HT1080 (cell line): ENCODE measurements at places on chromosomes 1 and 21. TPM values are rescaled to one million over a fixed set of nuclear protein-coding genes. Genes with fewer than 3 reads are reported as not detected.

The TMEM82 gene
- not detected in 2 replicates for total RNA-seq

The NOS1AP gene
- total RNA-seq: 0.37 and 1.8 TPM in 2 replicates

The PTGS2 gene
- 0.69 and 4.0 TPM in 2 replicates for total RNA-seq

The PTPRU gene
- total RNA-seq: 37.5 and 40.1 TPM in 2 replicates

The C1orf167 gene
- not detected in 2 replicates for total RNA-seq

The AVPR1B gene
- total RNA-seq: not detected in 2 replicates

The GBP6 gene
- not detected in 2 replicates for total RNA-seq

The SELENBP1 gene
- total RNA-seq: not detected in 2 replicates

The LMX1A gene
- not detected in 2 replicates for total RNA-seq

The TAS1R1 gene
- total RNA-seq: not detected in 2 replicates

The SAMD13 gene
- total RNA-seq: 0.47 and 0.79 TPM in 2 replicates

The NBPF6 gene
- total RNA-seq: not detected in 2 replicates

The OLIG2 gene
- total RNA-seq: not detected in 2 replicates

The STUM gene
- not detected in 2 replicates for total RNA-seq

The OR2AK2 gene
- total RNA-seq: not detected in 2 replicates

The SMIM12 gene
- 63.2 and 64.2 TPM in 2 replicates for total RNA-seq

The SLAMF6 gene
- total RNA-seq: not detected in 2 replicates

The FCRL6 gene
- total RNA-seq: 0.33 and 1.5 TPM in 2 replicates

The CLEC20A gene
- not detected in 2 replicates for total RNA-seq

The CD52 gene
- not detected in 2 replicates for total RNA-seq

The KRTAP13-2 gene
- total RNA-seq: not detected in 2 replicates

The SPRR3 gene
- not detected in 2 replicates for total RNA-seq

The DPM3 gene
- total RNA-seq: 36.0 and 42.9 TPM in 2 replicates

The C1orf87 gene
- total RNA-seq: not detected in 2 replicates

The FMN2 gene
- total RNA-seq: 0.80 and 1.3 TPM in 2 replicates

The NHLH1 gene
- total RNA-seq: 0.18 TPM in 1 of 2 replicates, not detected in the other

The NUDT17 gene
- total RNA-seq: 5.8 and 7.2 TPM in 2 replicates

The C1orf94 gene
- total RNA-seq: 0.37 TPM in 2 replicates

The CD5L gene
- total RNA-seq: 0.27 TPM in 1 of 2 replicates, not detected in the other

The GBP4 gene
- total RNA-seq: 0.02 and 0.10 TPM in 2 replicates

The NME7 gene
- total RNA-seq: 21.0 and 30.0 TPM in 2 replicates
